Activated naive CD8-positive, alpha-beta T cell treated with anti-CD3 and anti-CD28 coated beads for 36 hours (primary cell): ENCODE measurements at places on chromosomes 2 and 18. TPM values are rescaled to one million over a fixed set of nuclear protein-coding genes. Genes with fewer than 3 reads are reported as not detected.

Gene TRAF3IP1
- total RNA-seq: 11.0 TPM

Gene SLC9A4
- not detected for total RNA-seq

Gene ANKRD62
- total RNA-seq: not detected

Gene IL1R2
- 0.28 TPM for total RNA-seq

Gene SCN1A
- total RNA-seq: not detected

Gene ZNF385B
- not detected for total RNA-seq

Gene SLC5A7
- not detected for total RNA-seq

Gene RRM2
- 424 TPM for total RNA-seq

Gene NTSR2
- total RNA-seq: not detected

DNA sequence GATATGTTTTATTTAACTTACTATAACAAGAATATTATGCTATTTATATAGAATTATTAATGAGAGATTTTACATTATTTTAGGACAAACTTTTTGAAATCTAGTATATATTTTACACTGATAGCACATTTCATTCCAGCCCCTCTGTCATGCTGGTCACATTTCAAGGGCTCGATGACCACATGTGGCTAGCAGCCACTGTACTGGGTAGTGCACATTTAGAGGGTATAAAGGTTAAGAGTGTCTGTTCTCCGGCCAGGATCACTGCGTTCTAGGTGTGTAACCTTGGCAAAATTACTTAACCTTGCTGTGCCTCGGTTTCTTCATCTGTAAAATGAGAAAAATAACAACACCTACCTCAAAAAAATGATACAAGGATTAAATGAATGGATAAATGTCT is 87.2 kb upstream of the TNP1 start:
- H3K4me3 ChIP-seq: no peak overlapping the region
- H3K36me3 ChIP-seq: no peaks in the 10 kb centered on the region
- H3K4me1 ChIP-seq: no peaks in the 10 kb centered on the region
- no peak overlapping the region for H3K27ac ChIP-seq

DNA sequence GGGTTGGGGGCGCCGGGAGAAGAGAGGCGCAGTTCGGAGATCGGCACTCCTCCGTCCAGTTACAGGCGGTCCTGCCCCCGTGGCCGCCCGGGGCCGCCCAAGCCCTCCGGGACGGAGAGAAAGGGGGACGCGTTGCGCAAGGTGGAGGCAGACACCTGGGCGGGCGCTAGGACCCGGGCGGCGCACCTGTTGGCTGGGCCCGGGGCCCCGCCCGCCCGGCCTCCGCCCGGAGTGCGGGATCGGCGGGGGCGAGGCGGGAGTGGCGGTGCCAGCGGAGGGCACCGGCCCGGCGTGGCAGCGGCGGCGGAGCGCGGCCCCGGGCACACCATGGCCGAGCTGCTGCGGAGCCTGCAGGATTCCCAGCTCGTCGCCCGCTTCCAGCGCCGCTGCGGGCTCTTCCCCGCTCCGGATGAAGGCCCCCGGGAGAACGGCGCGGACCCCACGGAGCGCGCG is at the start of gene SGPP2:
TSS of gene SGPP2 (plus strand) at position 268 of the 453 bp plus-strand sequence. CDS start at position 328, 60 bp downstream.
- peak; percentile 21 for DNase-seq
- peak within 1 kb of the TSS; percentile 92 for H3K4me3 ChIP-seq
- H3K36me3 ChIP-seq: peaks cover 9% of the 10 kb centered on the region
- H3K27me3 ChIP-seq: peaks cover 76% of the 10 kb centered on the region
- H3K4me1 ChIP-seq: peaks cover 32% of the 10 kb centered on the region
- H3K27ac ChIP-seq: peak within 1 kb of the TSS; percentile 97

GRCh38 chr2:179273461-179273962 is 8.9 kb upstream of the SESTD1 start:
- peaks cover 8% of the 10 kb centered on the region for H3K27me3 ChIP-seq
- H3K36me3 ChIP-seq: no peaks in the 10 kb centered on the region
- H3K4me3 ChIP-seq: no peak overlapping the region
- H3K4me1 ChIP-seq: no peaks in the 10 kb centered on the region

- no peak overlapping the region for H3K4me3 ChIP-seq
- H3K36me3 ChIP-seq: peaks cover 3% of the 10 kb centered on the region
- H3K4me1 ChIP-seq: peaks cover 20% of the 10 kb centered on the region
- no peak overlapping the region for H3K27ac ChIP-seq
Measured at GRCh38 chr2:88615822-88616221, 11.4 kb downstream of the EIF2AK3 start.

DNA sequence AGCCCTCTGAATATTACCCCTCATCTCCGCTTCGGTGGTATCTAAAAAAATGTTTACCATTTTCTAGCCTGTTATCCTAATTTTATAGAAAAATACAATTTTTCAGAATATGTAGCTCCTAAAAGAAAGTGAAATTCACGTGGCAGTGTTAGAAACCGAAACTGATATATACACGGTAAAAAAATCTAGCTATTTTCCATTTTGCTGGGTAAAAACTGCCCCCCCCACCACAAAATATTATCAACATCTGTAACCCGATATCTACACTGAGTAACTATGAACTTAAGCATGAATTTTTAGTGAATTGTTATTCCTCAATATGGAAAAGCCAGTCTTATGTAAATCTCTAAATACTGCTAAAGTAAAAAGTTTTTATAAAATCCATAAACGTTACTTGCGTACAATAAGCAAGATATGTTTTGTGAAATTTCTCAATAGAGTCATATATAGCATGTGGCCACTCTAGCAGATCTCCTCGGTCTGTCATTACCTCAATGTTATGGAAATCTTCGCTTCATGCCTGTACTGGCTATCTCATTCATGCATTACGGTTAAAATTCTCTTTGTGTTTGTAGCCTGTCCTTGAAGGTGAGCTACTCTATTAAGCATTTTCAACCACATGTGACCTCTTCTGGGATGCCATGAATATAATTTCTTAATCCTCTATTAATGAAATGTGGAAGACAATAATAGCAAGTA is 524.2 kb downstream of the TRIB2 start:
- no peaks in the 10 kb centered on the region for H3K4me1 ChIP-seq
- H3K36me3 ChIP-seq: no peaks in the 10 kb centered on the region
- no peaks in the 10 kb centered on the region for H3K27me3 ChIP-seq
- no peak overlapping the region for H3K27ac ChIP-seq
- no peak overlapping the region for H3K4me3 ChIP-seq

- H3K27me3 ChIP-seq: no peaks in the 10 kb centered on the region
- DNase-seq: no peak
- peaks cover 38% of the 10 kb centered on the region for H3K4me1 ChIP-seq
- peak overlapping the region; percentile 91 for H3K4me3 ChIP-seq
- H3K36me3 ChIP-seq: peaks cover 18% of the 10 kb centered on the region
Measured at GRCh38 chr2:162072181-162072702, 1.8 kb downstream of the DPP4 start.

- no peak overlapping the region for H3K27ac ChIP-seq
- no peaks in the 10 kb centered on the region for H3K27me3 ChIP-seq
- H3K4me1 ChIP-seq: peaks cover 23% of the 10 kb centered on the region
- peak; percentile 23 for DNase-seq
Measured at GRCh38 chr18:76380791-76381405, 114.1 kb downstream of the ZNF516 start.

DNA sequence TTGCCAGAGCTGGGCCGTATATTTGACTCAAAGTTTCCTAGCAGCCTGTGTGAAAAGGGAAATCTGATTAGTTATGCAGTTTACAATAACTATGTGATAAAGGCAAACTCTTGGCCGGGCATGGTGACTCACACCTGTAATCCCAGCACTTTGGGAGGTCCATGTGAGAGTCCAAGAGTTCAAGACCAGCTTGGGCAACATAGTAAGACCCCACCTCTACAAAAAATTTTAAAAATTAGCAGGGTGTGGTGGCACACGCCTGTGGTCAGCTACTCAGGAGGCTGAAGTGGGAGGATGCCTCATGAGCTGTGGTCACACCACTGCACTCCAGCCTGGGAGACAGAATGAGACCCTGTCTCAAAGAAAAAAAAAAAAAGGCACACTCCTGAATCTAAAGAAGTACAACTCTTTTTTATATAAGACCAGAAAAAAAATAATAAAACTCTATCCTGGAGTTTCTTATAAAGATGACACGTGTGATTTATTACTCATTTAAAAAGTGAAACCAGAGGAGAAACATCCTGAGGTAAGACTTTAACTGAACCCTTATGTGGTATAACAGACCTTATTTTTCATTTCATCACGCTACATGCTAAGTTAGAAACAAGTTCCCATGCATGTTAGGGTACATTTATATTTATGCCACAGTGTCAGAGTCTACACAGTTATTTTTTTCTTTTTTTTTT is 32.6 kb upstream of the KCMF1 start:
- DNase-seq: peak; percentile 62
- H3K36me3 ChIP-seq: peaks cover 42% of the 10 kb centered on the region
- H3K27ac ChIP-seq: peak overlapping the region; percentile 99
- H3K27me3 ChIP-seq: no peaks in the 10 kb centered on the region
- peak overlapping the region; percentile 32 for H3K4me3 ChIP-seq

- no peak overlapping the region for H3K4me3 ChIP-seq
- H3K4me1 ChIP-seq: peaks cover 21% of the 10 kb centered on the region
- DNase-seq: no peak
- no peak overlapping the region for H3K27ac ChIP-seq
- H3K27me3 ChIP-seq: no peaks in the 10 kb centered on the region
Measured at GRCh38 chr2:42601076-42601475, 32.6 kb downstream of the MTA3 start.

GRCh38 chr18:27461957-27462356 is 276.8 kb upstream of the CHST9 start:
- no peak overlapping the region for H3K27ac ChIP-seq
- no peaks in the 10 kb centered on the region for H3K36me3 ChIP-seq
- H3K27me3 ChIP-seq: peaks cover 5% of the 10 kb centered on the region
- DNase-seq: no peak
- H3K4me1 ChIP-seq: no peaks in the 10 kb centered on the region

GRCh38 chr2:134413430-134413829 is 159.6 kb downstream of the MGAT5 start:
- peaks cover 24% of the 10 kb centered on the region for H3K4me1 ChIP-seq
- no peak for DNase-seq
- peaks cover 6% of the 10 kb centered on the region for H3K36me3 ChIP-seq
- H3K27me3 ChIP-seq: no peaks in the 10 kb centered on the region
- no peak overlapping the region for H3K27ac ChIP-seq

GRCh38 chr18:59748628-59749360 is 51.6 kb upstream of the CCBE1 start:
- H3K27ac ChIP-seq: no peak overlapping the region
- no peaks in the 10 kb centered on the region for H3K36me3 ChIP-seq
- no peaks in the 10 kb centered on the region for H3K4me1 ChIP-seq
- H3K4me3 ChIP-seq: no peak overlapping the region

- H3K4me3 ChIP-seq: no peak overlapping the region
- no peaks in the 10 kb centered on the region for H3K4me1 ChIP-seq
- no peaks in the 10 kb centered on the region for H3K36me3 ChIP-seq
- no peak overlapping the region for H3K27ac ChIP-seq
- peaks cover 39% of the 10 kb centered on the region for H3K27me3 ChIP-seq
- DNase-seq: no peak
Measured at GRCh38 chr2:16671760-16672159, 6.1 kb upstream of the CYRIA start.

DNA sequence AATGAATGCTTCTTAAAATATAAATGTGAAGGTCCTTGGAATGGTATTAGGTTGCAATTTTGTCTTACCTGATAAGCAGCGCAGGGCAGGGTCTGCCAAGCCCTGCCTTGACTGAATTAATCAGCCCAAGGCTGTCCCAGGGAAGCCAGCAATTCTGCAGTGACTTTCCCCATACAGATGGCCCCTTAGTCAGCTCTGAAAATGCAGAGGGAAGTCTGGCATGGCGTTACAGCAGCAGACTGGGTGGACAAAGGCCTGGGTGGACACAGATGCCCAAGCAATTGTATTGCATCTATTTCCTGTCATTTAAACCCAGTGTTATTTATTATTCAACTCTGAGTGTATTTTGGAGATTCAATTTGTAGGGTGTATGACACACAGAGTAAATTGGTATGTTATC is 56.6 kb upstream of the NOL4 start:
- DNase-seq: no peak
- no peaks in the 10 kb centered on the region for H3K4me1 ChIP-seq
- H3K4me3 ChIP-seq: no peak overlapping the region

GRCh38 chr2:232466221-232466620 is 10.3 kb downstream of the ALPI start:
- no peaks in the 10 kb centered on the region for H3K36me3 ChIP-seq
- no peak overlapping the region for H3K27ac ChIP-seq
- H3K27me3 ChIP-seq: peaks cover 10% of the 10 kb centered on the region

DNA sequence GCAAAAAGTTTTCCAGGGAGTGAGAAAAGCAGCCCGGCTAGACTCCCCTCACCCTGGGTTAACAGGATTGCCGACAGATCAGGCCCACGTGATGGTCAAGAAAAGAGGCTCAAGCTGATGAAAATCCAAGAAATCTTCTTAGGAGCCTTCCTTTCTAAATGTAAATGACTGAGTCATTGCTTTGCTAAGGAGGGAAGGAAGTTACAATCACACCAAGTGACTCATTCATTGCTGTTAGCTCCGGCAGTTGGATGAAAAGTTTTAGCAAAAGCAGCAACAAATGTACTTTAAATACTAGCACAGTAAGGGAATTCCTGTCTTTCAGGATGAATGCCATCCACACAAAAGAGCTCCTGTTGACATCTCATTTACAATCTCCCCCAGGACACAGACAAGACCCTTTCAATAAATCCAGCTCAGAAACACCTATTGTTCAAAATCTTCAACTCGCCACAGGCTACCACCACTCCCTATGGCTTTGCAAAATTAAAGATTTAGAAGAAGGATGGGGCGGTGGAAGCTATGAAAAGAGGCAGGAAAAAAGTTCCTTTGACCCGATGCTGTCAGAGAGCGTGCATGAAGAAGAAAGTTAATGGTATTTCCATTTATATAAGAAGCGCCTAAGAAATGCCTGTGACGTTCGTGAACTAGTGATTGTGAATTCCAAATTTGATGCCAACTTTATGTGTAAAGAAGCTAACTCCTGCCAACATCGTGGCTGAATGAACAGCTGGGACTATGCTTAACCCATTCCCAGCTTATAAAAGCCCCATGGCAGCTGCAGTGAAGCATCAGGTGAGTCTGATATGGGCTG is 153.7 kb downstream of the TGIF1 start:
- H3K36me3 ChIP-seq: no peaks in the 10 kb centered on the region
- H3K27ac ChIP-seq: no peak overlapping the region
- H3K4me3 ChIP-seq: no peak overlapping the region
- peaks cover 19% of the 10 kb centered on the region for H3K4me1 ChIP-seq
- no peaks in the 10 kb centered on the region for H3K27me3 ChIP-seq

GRCh38 chr18:50312296-50313030 is 25.0 kb upstream of the CXXC1 start:
- no peaks in the 10 kb centered on the region for H3K36me3 ChIP-seq
- no peak overlapping the region for H3K4me3 ChIP-seq
- no peaks in the 10 kb centered on the region for H3K27me3 ChIP-seq
- no peak for DNase-seq

DNA sequence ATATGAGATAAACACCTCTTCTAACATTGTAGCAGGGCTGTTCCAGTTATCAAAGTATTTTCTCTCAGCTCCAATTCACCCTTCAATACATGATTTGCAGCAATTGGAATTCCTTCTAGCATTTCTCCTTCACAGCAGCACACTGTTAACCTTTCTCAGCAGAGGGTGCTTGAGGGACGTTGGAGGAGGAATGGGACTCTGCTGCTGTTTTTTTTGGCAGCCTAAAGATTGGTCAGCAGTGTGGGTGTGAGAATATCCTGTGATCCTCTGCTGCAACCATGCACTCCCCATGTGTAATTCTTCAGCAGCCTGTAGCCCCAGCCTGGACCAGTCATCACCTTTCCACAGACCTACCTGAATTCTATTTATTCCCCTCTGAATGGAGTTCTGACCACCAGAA is 1708.9 kb upstream of the CELF4 start:
- no peak overlapping the region for H3K4me3 ChIP-seq
- H3K27me3 ChIP-seq: no peaks in the 10 kb centered on the region
- no peaks in the 10 kb centered on the region for H3K4me1 ChIP-seq
- no peak for DNase-seq
- H3K27ac ChIP-seq: no peak overlapping the region
